Posterior vena cava (tissue), 2 donors: ENCODE measurements at places on chromosomes 3 and 15.

- DNase-seq: peak; percentile 61
Observed at GRCh38 chr3:194900854-194901522, 215.3 kb downstream of the FAM43A start.

GRCh38 chr3:128618398-128618726, 32.3 kb downstream of the RPN1 start:
- DNase-seq: no peak

- DNase-seq: no peak
Observed at GRCh38 chr3:4850211-4850927, 128.9 kb upstream of the BHLHE40 start.

- DNase-seq: no peak
Observed at GRCh38 chr15:36599620-36600433, 20.4 kb downstream of the CDIN1 start.
